ENCODE measurements at places on chromosomes 13 and 19.

DNA sequence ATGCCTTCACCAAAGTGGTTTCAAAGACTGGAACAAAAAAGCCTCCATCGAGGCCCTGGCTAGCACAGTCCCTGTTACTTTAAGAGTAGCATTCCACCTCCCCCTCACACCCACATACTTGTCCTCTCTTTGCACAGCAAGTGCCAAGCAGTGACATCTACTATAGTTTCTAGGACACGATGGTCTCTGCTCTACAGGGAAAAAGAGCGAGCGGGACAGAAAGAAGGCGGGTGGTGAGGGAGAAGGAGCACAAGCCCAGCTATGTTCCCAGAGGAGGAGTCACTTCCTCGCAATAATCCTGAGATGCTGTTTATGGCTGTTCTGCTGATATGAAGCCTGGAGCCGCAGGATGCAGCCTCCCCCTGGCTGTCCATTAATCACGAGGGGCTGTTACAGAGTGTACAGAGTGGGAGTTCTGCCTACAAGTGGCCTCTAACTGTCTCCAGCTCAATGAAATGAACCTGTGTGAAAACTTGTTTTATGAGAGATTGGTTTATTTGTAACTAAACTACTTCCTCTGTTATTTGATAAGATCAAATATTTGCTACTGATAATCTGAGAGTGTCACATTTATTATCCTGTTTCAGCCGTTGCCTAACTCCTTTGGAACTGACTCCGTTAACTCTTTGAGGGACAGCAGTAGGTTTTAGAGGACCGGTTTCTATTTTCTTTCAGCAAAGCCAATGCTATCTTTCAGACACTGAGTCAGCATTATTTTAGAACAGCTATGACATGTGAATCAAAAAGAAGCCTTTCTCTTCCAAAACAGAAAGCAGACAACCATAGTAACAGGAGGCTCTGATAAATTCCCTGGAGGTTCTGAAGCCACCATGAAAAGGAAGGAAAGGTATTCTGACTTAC is 208.0 kb downstream of the SPRY2 start:
- no peak for DNase-seq

DNA sequence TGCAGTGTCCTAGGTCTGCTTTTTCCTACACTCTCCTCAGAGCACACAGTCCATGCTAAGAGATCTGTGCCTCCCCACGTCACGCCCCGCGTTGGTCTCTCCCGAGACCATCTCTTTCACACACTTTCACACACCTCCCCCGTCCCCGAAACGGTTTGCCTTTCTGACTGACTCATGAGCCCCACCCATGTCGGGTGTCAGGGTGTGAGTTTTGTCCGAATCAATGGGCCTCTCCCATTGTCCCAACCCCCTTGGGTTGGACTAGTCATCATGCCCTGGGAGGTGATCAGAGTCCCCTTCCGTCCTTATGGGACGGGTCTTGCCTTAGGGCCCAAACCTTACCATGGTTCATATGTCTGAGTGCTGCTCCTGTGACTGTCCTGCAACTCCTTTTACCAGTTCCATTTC is 214.0 kb upstream of the HTR2A start:
- no peak for DNase-seq

GRCh38 chr19:12137221-12137940 is 2.8 kb downstream of the ZNF20 start:
- DNase-seq: peak; percentile 63

DNA sequence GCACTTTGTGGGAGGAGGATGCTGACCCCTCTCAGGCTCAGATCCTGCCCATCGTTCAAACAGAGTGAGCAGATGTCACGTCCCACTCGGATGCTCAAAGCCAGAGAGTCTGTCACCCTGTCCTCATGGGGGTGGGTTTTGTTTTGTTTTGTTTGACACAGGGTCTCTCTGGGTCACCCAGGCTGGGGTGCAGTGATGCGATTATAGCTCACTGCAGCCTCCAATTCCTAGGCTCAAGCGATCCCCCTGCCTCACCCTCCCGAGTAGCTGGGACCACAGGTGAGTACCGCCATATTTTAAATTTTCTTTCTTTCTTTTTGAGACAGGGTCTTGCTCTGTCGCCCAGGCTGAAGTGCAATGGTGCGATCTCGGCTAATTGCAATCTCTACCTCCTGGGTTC is 4.0 kb downstream of the ADGRE2 start:
- DNase-seq: no peak

GRCh38 chr13:29791997-29792780 is 58.2 kb downstream of the UBL3 start:
- no peak for DNase-seq

- no peak for DNase-seq
These were observed 792 bp downstream of the RETN start for GRCh38 chr19:7669641-7670040.

- DNase-seq: no peak
These were observed 1312.7 kb downstream of the SLITRK1 start for GRCh38 chr13:82569581-82569980.

GRCh38 chr19:54188215-54188871 is 1.0 kb downstream of the MBOAT7 start:
- DNase-seq: peak; percentile 60

GRCh38 chr13:106633321-106633720 is 65.4 kb upstream of the ARGLU1 start:
- DNase-seq: no peak

- no peak for DNase-seq
These were observed 9.1 kb downstream of the GPR42 start for GRCh38 chr19:35379992-35380391.

DNA sequence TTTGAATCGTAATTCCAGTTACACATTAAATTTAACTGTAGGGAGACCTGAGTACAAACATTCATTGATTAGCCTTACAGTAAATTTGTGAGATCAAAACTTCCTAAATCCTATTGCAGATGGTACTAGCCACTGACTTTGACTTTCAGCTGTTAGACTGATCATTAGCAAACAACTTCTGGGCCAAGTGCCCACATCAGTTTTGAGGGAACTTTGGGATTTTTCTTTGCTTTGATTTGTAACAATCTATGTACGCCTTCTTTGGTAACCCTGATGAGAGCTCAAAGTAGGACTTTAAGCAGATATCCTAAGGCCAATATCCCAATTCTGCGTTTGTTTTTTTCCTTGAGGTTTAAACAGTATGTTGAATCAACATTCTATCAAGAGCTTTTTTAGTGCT is 131.5 kb downstream of the DLEU7 start:
- no peak for DNase-seq

DNA sequence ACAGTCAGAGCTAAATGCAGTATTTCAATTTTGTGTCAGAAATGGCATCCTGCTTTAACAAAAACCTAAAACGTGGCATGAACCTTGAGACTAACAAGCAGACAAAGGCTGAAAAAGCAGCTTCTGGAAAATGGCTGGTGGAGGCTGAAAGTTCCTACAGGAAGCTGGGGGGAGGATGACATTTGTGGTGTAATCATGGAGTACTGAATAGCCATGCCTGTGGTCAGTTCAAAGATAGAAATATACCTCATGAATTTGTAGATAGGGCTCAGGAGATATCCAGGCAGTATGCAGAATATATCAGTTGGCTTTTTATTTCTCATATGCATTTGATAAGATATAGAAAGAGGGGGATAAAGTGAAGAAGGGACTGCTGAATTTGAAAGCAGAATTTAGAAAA is 181.7 kb downstream of the UQCRFS1 start:
- DNase-seq: no peak

GRCh38 chr19:38049105-38049649 is 142.2 kb downstream of the SIPA1L3 start:
- peak; percentile 67 for DNase-seq
